ENCODE measurements at places on chromosomes 11 and 22.

DNA sequence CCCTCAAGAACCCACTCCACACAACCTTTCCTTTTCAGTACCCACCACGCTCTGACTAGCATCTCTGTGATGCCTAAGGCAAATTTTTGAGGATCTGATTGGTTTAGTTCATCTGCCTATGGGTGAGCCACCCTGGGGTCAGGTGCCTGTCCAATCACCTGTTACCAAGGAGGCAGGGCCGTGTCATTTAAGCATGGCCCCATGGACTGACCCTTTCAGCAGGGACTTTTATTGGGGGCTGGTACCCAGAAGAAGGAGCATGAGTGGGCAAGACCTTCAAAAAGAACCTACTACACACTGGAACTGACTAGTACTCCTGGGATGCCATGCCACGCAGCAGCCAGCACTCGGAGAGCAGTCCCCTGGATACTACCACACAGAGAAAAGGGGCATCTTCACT, 28.4 kb downstream of the C11orf91 start:
- no peak for DNase-seq

DNA sequence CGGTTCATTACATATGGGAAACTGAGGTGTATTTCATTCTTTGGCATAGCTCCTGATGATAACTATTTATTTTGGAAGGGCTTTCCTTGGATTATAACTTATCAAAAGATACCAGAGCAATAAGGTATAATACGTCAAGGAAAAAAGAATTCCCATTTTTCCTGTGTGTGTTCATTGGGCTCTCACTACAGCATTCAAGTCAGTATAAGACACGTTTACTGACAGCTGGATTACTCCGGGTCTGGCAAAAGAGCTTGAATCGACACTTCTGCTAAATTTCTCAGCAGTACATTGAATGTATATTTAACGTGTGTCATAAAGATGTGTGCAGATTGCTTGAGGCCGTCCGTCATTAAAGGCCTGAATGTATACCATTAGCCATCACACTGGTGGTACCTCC, 163.4 kb downstream of the NCAM1 start:
- DNase-seq, result no peak

DNA sequence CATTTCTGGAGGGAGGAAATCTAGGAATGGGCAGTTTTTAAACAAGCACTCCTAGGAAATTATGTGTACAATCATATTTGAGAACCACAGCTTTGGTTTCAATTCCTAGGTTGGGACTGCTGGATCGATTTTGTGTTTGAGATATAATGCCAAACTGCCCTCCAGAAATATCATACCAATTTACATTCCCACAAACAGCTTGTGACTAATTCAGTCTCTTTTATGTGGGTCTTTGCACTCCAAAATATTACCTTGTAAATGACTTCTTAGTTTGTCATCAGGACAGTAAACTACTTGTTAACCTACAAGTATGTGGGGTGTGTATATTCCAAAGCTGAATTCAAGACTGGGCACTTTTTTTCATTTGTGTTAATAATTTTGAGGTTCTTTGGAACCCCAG, 9.8 kb upstream of the BARX2 start:
- DNase-seq, result no peak

GRCh38 chr11:126102436-126102981, 39.8 kb upstream of the CDON start:
- DNase-seq, result no peak

DNA sequence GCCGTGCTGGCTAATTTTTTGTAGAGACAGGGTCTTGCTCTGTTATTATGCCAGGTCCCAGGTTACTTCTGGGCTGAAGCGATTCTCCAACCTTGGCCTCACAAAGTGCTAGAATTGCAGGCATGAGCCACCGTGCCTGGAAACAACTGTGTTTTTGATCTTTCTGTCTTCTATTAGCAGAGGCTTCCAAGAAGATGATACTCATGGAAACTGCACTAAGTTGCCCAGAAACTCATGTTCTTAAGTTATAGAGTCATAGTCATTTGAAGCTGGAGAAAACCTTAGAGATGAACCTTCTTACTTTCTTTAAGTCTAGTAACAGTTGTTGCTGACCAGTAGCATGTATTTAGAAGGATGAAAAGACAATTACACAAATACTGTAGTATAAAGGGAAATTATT, 37.1 kb upstream of the HSPA8 start:
- peak; percentile 47 for DNase-seq

GRCh38 chr22:20173246-20173645, 22.4 kb upstream of the CCDC188 start:
- DNase-seq, result no peak

GRCh38 chr22:48556222-48556621, 1271.5 kb downstream of the BRD1 start:
- DNase-seq, result no peak

GRCh38 chr11:130400781-130401483, 27.5 kb downstream of the ADAMTS8 start:
- peak; percentile 58 for DNase-seq

DNA sequence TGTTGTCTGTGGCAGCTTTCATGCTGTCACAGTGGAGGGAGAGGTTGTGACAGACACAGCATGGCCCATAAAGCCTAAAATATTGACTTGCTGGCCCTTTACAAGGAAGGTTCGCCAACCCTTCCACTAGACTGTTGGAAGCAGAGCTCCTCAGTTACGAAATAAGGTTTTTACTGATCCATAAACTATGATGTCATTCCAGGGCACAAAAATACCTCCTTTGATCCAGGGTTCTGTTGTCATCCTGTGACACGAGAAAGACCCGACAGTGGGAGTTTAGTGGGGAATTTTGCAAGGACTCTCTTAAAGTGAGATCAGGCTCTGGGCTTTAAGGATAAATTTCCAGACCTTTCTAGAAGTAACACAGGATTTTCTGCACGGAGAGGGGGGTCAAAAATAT, 15.7 kb downstream of the BARX2 start:
- DNase-seq, result no peak

GRCh38 chr22:40757071-40757470, 62.1 kb downstream of the SLC25A17 start:
- DNase-seq, result no peak

DNA sequence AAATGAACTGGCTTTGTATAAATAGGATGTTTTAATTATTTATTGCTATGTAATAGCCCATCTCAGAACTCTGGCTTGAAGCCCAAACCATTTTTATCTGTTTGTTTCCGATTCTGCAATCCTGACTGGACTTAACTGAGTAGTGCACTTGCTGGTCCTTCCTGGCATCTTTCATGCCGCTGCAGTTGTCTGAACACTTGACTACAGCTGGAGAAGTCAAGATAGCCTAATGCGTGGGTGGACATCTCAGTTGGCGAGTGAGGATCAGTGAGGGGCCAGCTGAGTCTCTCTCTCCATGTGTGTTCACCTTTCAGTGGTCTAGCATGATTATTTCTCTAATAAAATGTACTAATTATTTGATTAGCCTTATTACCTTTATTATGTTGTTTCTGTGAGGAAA, 105.8 kb downstream of the PRMT3 start:
- DNase-seq, result no peak

DNA sequence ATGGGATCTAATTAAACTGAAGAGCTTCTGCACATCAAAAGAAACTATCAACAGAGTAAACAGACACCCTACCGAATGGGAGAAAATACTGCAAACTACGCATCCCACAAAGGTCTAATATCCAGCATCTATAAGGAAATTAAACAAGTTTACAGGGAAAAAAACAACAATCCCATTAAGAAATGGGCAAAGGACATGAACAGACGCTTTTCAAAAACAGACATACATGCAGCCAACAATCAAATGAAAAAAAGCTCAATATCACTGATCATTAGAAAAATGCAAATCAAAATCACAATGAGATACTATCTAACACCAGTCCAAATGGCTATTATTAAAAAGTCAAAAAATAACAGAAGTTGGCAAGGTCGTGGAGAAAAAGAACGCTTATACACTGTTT, 117.5 kb downstream of the FCHSD2 start:
- DNase-seq, result no peak

GRCh38 chr22:46696229-46696518, 41.9 kb downstream of the CERK start:
- DNase-seq, result no peak

DNA sequence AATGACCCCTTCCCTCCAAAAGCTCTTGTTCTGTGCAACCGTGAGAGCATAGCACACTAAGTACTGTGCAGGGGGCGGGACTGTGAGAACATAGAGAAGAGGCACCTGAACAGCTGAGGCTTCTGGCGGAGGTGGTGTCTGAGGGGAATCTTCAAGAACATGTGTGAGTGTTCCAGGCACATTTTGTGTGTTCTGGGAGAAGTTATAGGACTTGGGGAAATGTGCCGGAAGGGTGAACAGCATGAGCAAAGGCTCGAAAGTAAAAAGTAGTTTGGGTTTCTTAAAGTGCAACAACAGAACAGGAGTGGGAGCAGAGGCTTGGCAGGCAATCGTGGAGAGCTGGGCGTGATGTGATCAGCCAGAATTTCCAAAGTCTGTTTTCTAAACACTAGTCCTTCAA, 12.4 kb upstream of the SYN3 start:
- no peak for DNase-seq

- DNase-seq, result no peak
Measured at GRCh38 chr11:114276077-114276476, 20.1 kb upstream of the NNMT start.

GRCh38 chr11:61750631-61751273, 1.7 kb upstream of the MYRF start:
- DNase-seq, result no peak

DNA sequence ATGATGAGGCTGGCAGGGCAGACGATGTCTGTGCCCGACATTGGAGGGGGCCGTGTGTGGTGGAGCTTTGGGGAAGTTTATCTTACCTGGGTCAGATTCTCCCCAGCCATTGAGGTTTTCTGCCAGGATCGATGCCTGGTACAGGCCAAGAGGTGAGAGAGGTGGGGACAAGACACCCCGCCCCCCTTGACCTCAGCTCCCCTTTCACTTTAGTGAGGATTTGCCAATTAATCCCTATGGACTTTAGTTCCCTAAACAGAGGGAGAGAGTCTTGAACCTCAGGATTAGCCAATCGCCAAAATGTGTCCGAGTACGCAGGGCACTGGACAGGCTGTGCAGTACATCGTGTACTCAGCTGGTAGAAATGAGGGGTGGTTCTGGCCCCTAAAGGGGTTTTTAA, 541 bp downstream of the HORMAD2 start:
- no peak for DNase-seq

DNA sequence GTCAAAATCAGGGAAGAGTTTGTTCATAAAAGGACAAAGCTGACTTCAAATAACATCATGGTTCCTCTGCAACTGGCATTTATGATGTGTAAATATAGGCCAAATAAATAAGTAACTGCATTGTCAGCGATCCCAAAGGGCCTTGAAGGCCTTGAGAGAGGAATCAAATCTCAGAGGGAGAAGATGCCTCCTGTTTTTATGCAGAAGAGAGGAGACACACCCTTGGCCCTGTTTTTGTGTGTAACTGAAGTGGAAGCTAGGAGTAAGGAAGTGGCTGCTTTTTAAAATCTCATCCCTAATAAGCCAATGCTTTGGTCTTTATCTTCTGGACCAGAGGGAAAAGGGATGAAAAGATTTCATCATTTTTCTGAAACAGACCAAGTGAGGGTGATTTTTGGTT, 15.7 kb upstream of the SCN3B start:
- no peak for DNase-seq

- DNase-seq, result no peak
Measured at GRCh38 chr22:45960477-45961386, 16.2 kb downstream of the WNT7B start.

- DNase-seq, result no peak
Measured at GRCh38 chr22:26767351-26768155, 110.2 kb downstream of the MIAT start.

DNA sequence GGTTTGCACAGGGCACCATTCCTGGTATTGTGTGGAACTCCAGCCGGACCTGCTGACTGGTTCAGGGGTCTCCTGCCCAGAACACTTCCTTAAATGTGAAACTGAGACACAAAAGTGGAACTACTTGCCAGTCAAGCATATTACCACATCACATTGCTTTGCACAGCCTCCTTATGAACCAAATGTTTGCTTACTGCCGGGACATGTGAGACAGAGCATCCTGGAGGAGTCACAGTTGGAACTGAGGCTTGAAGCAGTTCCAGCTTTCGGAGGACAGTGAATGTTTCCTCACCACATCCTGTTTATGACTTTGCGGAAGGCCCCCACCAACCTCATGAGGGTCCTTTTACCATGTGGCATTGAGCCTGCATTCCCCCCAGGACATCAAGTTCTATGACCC, 105.8 kb upstream of the ARHGAP42 start:
- no peak for DNase-seq

- no peak for DNase-seq
Measured at GRCh38 chr22:23399367-23400285, 180.5 kb downstream of the IGLL1 start.

GRCh38 chr11:7949934-7950333, 8.4 kb upstream of the OR10A3 start:
- DNase-seq, result no peak

GRCh38 chr11:83092488-83093384, 21.0 kb upstream of the RAB30 start:
- DNase-seq, result no peak

DNA sequence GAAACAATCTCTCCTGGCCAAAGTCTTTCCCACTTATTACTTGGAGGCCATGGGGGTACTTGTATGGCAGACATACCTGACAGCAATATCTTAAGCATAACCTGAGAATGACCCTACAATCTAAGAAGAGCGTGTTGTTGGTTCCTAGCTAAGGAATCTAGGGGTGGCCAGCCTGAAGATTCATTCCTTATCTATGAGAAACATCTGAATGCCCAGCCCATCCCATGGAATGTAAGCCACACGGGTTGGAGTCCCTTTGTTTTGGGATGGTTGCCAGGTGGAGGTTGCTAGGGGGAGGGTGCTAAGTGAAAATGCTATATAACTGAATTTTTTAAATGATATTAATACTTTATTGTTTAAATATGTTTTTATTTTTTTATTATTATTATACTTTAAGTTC, 725.0 kb downstream of the ETS1 start:
- no peak for DNase-seq

DNA sequence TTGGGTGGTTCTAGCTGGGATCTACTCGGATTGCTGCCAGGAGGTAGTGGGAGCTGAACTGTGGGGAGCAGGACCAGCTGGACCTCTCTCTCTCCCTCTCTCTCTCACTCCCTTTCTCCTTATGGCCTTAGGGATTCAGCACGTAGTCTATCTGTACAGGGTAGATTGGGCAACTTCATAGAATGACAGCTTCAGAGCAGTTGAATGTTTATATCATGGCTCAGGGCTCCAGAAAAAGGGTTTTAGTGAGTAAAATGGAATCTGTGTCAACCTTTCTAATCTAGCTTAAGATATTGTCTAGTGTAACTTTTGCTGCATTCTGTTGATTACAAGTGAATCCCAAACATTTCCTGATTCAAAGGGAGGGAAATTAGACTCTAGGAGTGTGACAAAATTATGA, 127.7 kb upstream of the PDGFD start:
- DNase-seq, result no peak

- DNase-seq, result no peak
Measured at GRCh38 chr11:108278546-108278945, 55.7 kb downstream of the ATM start.

GRCh38 chr11:103779054-103779453, 257.4 kb upstream of the DDI1 start:
- DNase-seq, result no peak
